ENCODE measurements at places on chromosomes 12 and 14.

- no peak for DNase-seq
Measured at GRCh38 chr14:75418850-75419768, 8.7 kb upstream of the JDP2 start.

GRCh38 chr12:9027161-9028059 lies 38.1 kb downstream of the KLRG1 start:
- no peak for DNase-seq

DNA sequence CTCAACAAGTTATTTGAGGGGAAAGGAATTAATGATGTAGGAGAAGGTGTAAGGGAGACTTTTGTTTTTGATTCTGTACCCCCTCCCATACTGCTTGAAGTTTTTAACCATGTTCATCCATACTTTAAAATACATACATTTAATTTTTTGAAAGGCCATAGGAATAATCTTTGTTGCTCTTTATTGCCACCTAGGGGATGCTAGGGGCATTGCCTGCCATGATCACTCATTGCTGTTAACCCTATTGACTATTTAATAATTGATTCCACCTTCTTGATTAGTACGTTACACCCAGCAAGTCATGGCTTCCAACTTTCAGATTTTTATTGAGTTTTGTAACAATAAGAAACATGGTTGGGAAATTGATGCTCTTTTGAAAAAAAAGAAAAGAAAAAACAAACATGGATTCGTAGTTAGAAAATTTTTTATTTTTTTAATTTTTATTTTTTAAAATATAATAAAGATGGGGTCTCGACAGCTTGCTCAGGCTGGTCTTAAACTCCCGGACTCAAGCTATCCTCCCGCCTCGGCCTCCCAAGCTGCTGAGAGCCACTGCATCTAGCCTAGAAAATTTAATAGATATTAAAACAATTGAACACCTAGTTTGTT lies 8.5 kb upstream of the PRKAB1 start:
- DNase-seq: peak; percentile 51

DNA sequence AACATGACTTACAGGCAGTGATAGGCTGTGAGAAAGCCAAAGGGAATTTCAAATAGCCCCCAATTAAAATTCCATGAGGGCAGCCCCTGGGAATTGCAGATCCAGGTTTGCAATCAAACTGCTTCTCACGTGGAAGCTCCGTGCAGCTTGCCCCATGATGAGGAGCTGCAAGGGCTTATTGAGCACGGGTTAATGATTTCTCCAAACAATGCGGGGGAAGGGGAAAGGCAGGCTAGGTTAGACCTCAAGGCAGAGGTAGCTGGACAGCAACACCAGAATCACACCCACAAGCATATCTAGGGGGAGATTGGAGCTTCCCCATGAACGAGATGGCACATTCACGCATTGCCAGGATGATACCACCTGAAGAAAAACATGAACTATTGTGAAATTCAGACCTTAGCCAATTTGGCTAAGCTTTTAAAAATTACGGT lies 5.0 kb upstream of the DUSP6 start:
- no peak for DNase-seq

DNA sequence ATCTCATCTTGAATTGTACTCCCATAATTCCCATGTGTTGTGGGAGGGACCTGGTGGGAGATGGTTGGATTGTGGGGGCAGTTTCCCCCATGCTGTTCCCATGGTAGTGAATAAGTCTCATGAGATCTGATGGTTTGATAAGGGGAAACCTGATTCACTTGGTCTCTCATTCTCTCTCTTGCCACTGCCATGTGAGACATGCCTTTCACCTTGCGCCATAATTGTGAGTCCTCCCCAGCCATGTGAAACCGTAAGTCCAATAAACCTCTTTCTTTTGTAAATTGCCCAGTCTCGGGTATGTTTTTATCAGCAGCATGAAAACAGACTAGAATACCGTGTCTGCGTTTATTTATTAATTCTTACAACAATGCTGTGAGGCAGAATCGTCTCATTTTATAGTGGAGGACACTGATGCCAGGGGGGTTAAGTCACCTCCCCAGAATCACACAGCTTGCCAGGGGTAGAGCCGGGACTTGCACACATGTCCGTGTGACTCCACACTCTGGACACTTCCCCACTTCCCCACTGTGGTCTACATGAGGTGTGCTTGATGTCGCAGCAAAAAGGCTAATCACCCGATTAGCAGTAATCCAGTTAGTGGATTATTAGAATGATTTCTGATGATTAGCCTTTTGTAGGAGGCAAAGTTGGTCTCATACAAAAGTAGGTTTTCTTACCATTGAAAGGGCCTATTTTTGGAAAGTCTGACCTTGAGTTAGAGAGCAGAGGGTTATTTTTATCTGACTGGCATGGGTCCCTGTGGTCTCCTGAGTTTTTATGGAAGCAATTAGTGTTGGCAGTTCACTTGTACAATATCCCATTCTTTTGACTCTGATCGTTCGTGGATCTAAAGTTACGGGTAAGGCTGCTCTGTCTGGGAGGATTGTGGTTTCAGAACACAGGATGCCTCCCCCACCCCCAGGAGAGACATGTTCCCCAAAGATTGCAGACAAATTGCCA lies 47.4 kb upstream of the BCL7A start:
- DNase-seq: peak; percentile 24

- DNase-seq: no peak
Measured at GRCh38 chr14:104385531-104386101, 193.9 kb upstream of the C14orf180 start.

- no peak for DNase-seq
Measured at GRCh38 chr12:52091869-52092268, 12.4 kb downstream of the SMIM41 start.

GRCh38 chr12:72406111-72406510 lies 133.9 kb downstream of the TRHDE start:
- no peak for DNase-seq

DNA sequence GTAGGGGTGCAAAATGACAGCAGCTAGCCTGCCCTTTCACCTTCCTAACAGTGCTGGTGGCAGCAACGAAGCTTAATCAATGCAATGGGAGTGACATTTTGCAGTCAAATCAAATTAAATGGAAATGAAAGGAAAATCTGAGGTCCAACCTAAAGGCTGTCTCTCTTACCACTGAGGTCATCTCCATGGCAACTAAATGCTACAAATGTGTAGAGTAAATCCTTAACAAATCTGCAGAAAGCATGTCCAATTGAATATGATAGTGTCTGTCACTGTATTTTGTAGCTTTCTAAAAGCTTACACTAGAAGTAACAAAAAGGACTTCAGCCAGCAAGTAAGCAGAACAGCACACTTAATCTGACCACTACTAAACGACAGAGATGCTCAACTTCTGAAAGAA lies 488.8 kb downstream of the BCAT1 start:
- DNase-seq: no peak

DNA sequence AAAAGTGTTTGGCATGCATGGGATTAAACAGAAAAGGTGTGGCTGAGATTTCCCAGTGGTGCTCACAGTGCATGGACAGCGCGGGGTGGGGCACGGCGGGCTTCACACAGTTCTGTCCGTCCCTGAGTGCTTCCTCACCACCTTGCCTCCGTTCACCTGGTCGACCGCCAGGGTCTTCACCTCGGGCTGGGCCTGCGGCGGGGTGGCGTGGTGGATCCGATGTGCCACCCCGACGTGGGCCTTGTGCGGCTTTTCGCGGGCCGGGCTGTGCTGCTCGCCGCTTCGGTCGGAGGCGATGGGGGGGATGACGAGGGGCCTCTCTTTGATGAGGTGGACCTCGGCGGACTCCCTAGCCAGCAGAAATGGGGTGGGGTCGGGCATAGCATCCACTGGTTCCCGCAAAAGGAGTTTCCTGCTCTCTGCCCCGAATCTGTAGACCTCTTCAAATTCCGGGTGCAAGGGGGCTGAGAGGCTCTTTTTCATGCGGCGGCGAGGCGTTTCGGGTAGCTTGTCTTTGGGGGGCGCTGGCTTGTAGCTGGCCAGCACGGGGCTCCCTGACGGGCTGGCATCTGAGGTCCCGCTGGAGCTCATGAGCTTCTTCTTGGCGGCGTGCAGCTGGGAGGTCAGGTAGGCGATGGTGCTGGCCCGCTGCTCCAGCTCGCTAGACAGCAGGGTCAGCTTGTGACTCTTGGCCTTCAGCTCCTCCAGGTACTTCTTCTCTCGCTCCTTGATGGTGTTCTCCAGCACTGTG lies 35.5 kb downstream of the CCDC92 start:
- DNase-seq: no peak

- DNase-seq: peak; percentile 73
Measured at GRCh38 chr14:77139540-77140358, 1.8 kb downstream of the ZDHHC22 start.

- DNase-seq: no peak
Measured at GRCh38 chr12:6074979-6075585, 49.4 kb downstream of the VWF start.

DNA sequence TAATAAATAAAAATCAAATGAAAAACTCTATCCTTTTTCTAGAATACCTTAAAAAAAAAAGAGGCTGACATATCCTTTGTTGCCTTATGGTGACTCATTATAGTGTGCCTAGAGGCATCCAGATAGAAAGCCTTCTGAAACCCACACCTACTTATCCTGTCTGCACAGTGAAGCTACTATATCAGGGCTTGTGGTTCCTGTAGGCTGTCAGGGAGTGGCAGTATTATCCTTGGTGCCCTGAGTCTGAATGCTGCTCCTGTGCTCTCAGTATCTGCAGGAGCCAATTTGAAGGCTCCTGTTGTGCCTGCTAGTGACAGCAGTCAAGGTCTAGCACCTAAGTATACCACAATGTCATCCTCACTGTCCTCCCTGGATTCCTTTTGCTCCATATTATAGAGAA lies 168.4 kb upstream of the AVPR1A start:
- no peak for DNase-seq

DNA sequence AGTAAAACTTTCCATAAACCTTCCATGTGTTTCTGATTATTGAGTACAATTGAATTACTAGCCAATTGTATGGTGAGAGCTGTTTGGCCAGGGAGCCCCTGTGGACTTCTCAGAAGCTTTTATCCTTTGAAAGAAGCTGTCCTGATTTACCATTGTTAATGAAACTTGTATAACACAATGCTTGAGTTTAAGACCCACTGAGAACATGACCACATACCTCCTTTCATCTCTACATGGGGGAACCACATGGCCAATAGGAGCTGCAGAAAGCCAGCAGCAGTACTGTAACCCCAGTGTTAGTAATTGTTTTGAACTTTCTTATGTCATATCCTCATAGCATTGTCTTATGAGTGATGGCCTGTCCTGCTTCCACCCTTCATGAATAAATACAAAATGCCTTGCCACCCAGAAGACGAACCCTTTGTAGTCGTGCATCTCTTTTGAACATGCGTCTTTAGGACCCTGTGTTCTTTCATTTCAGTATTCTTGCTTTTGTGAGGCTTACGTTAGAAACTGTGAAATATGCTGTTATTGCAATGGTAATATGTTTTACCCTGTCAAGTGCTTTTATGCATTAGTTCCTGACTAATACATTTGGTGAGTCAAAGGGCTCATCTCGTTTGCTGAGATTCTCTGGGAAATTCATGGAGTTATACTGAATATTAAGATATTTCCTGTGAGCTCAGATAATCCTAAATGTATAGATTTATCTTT lies 815.7 kb downstream of the NRXN3 start:
- DNase-seq: no peak

DNA sequence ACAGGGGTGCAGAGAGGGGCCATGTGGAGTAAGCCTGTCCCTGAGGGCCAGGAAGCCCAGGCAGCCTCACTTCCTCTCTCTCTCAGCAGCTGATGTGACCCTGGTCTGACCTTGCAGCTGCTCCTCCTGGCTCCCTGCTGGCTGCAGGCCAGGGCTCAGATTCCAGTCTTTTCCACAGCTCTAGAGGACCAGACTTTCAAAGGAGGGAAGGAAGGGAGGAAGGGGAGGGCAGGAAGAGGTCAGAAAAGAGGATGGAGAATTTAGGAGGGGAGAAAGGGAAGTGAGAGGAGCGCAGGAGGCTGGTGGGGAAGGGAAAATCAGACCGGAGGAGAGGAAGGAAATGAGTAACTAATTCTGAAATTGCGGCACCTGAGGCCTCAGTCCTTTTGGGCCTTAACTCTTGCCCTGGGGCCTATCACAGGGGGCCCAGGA lies 40.9 kb upstream of the VASH1 start:
- DNase-seq: peak; percentile 88

DNA sequence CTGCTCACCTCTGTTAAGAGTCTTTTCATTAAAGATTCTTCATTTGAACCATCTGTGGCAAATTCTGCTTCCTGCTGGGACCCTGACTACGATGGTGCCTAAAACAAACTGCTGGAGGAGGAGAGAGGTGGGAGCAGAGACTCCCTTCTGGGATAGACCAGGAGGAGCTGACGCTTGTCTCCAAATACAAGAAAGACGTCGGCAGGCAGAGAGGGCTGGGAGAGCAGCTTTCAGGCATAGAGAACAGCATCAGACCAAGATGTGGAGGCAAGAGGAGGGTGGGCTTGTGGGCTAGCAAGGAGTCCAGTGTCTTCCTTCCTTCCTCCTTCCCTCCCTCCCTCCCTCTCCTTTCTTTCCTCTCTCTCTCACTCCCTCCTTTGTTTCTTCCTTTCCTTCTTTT lies 358.6 kb downstream of the VRK1 start:
- DNase-seq: no peak

- DNase-seq: peak; percentile 37
Measured at GRCh38 chr12:116689979-116690744, 47.7 kb downstream of the SPRING1 start.

DNA sequence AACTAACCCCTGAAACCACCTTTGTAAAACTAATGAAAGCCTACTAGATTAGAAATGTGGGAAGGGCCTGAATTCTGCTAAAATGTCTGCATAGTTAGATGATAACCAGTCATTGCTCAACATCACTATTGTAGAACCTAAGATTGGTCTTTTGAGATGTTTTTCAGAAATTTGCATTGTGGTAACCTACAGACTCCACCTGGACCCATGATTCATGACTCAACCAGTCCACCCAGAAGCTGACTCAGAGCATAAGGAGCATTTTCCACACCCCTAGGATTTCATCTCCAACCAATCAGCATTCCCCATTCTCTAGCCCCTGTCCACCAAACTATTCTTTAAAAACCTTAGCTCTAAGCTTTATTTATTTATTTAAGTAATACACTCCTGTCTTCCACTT lies 30.4 kb upstream of the CHGA start:
- no peak for DNase-seq

DNA sequence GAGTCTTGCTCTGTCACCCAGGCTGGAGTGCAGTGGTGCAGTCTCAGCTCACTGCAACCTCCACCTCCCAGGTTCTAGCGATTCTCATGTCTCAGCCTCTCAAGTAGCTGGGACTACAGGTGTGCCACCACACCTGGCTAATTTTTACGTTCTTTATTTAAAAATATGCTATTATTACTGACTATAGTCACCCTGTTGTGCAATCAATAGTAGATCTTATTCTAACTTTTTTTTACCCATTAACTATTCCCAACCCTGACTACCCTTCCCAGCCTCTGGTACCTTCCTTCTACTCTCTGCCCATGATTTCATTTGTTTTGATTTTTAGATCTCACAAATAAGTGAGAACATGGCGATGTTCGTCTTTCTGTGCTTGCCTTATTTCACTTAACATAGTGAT lies 2.5 kb downstream of the OXA1L start:
- no peak for DNase-seq

GRCh38 chr12:62963486-62964041 lies 28.6 kb upstream of the PPM1H start:
- DNase-seq: no peak

- no peak for DNase-seq
Measured at GRCh38 chr14:99744199-99744872, 48.9 kb upstream of the EML1 start.

Data from NCI-H2171 treated with DMSO at 0.1 percent for 48 hours (cell line).